ENCODE measurements at places on chromosomes 11 and 22.

DNA sequence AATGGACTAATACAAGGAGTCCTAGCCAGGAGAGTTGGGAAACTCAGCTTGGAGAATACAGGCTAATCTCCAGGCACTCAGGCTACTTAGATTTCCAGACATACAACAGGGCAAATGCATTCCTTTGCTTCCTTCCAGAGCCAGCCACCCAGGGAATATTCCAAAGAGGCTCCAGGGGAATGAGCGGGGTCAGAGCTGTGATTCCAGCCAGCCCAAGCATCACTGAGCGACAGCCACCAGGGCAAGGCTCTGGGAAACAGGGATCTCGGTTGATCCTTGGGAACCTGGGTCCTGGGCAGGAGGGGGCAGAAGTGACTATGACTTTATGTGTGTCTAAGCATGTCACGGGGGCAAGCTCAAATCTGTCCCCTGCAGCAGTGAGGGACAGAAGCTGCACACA is 112.3 kb upstream of the LMO1 start:
- DNase-seq: no peak

GRCh38 chr22:23121424-23121823 is 20.4 kb downstream of the RSPH14 start:
- DNase-seq: no peak

- DNase-seq: no peak
Observed at GRCh38 chr11:27861706-27862430, 161.6 kb upstream of the BDNF start.

DNA sequence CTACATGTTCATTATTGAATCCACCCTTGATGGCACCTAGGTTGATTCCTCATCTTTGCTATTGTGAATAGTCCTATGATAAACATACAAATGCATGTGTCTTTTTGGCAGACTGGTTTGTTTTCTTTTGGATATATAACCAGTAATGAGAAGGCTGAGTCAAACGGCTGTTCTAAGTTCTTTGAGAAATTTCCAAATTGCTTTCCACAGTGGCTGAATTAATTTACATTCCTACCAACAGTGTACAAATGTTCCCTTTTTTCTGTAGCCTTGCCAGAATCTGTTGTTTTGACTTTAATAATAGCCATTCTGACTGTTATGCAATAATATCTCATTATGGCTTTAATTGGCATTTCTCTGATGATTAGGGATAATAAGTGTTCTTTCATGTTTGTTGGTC is 184.9 kb downstream of the CASP12 start:
- DNase-seq: no peak

- no peak for DNase-seq
Observed at GRCh38 chr11:2655016-2655719, 44.6 kb downstream of the KCNQ1OT1 start.

DNA sequence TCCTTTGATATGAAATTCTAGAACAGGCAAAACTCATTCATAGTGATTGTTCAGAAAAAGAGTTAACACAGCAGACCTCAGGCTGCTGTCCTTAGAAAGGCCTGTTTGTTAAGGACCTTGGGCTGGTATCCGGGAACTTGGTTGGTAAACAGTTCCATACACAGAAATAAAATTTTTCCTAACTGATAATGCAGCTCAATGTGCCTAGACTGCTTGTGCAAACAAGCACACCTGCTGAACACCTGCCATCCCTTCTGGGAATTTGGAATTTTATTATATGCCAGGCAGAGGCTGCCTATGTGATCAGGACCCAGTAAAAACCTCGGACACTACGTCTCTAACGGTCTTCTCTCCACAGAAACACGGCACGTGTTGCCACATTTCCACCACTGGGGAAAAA is 11.5 kb downstream of the THAP12 start:
- DNase-seq: no peak

DNA sequence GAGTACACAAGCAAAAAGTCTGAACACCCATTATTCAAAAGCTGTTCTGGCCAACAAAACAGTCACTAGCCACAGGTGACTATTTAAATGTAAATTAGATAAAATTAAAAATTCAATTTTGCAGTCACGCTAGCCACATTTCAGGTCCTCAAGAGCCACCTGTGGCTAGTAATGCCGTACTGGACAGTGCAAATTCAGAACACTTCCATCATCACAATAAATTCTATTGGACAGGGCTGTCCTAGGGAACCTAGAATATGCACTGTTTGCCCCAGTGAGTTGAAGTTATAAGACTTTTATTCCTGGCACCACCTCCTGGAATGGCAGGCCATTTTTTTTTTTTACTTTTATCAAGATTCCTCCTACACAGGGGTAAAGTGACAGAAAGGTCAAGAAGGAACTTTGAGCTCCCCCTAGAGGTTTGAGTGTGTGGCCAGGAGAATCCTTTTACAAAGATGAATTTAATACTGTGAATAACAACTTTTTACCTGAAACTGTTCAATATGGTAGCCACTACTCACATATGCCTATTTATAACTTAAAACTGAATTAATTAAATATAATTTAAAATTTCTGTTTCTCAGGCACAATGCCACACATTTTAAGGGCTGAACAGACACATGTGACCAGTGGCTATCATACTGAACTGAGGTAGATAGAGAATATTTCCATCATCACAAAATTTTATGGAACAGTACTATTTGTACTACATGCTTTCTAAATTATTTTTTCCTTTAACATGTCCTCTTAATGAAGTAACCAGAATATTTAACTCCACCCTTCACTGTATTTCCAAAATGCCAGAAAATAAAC is 6.5 kb downstream of the MSANTD2 start:
- DNase-seq: peak; percentile 11

DNA sequence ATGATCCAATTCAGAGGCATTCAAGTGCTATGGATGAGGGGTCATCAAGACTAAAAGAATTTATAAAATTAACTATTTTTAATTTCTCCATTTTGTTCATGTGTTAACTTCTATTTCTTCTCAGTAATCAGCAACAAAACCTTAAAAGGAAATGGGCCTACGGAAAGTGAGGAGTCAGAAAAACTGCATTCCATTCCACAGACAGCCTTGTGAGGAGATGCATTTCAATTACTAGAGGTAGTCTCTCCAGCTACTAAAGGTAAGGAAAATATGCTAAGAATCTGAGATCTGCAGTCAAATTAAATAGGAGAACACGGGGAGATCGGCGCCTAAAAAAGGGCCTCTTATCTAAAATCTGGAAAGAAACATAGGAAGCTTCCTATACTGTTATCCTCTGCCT is 661.7 kb downstream of the DLG2 start:
- no peak for DNase-seq

DNA sequence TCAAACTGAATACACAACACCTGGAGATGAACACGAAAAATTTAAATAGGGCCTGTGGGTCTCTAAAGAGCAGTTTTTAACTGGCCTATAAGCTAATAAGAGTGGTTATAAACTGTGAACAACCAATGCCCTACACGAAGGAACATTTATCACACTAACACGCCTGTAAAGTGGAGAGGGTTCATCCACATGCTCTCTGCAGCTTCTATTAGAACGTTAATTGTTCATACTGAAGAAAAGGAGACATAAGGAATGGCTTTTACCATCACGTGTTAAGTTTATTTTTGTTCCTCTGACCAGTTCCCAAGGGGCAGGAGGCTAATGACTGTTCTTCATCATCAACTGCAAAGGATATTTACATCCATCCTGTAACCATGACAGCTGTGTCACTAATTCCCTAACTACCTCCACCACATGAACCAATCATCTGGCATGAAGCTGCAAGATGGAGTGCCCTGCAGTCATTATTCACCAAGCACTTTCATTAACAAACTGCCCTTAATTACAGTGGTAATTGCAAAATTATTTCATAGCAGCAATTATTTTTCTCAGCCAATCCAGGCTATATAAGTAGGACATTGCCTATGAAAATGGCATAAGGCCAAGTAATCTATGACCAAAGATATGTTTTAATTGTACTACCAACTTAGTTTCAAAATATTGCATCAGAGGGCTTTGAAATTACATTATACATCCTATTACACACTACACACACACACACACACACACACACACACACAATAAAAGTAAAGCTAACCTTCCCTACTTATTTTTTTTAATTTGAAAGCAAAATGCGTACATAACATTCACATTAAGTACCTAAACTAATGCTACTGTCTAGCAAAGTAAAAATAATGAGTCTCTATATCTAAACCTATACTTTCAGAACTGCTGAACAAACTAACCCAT is 186.7 kb downstream of the CADM1 start:
- DNase-seq: peak; percentile 93

GRCh38 chr22:44548981-44549380 is 50.9 kb upstream of the RTL6 start:
- DNase-seq: no peak

DNA sequence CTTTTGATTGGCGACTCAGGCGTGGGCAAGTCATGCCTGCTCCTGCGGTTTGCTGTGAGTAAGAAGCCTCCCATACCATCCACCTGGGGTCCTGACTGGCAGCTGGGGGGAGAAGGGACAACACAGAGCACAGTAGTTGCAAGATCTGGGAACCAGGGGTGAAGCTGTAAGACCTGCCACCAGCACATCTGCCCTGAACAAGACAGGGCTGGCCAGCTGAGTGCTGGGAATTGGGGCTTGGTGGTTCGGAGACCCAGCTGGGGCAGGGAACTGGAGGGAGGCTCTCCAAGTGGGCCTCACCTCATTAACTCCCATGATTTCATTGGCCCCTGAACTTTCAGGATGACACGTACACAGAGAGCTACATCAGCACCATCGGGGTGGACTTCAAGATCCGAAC is 3.4 kb downstream of the RAB1B start:
- no peak for DNase-seq

DNA sequence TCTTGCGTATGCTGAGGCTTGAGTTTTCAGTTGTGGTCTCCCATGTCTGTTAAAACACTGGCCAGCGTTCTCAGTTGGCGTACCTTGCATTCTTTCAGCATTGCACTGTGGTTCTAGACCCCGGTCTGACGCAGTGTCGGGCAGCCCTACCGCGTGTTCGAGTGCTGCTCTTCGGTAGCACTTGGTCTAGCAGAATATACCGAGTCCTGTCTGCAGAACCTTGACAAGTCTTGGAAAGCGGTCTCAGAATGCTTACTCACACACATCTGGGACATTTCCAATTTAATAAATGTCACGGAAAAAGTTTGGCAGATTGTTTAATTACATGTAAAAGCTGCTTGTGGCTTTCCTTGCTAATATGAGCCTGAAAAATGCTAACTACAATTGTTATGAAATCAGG is 32.6 kb downstream of the PPFIA1 start:
- DNase-seq: no peak

- DNase-seq: peak; percentile 79
Observed at GRCh38 chr22:37933711-37934376, 19.6 kb downstream of the C22orf23 start.

DNA sequence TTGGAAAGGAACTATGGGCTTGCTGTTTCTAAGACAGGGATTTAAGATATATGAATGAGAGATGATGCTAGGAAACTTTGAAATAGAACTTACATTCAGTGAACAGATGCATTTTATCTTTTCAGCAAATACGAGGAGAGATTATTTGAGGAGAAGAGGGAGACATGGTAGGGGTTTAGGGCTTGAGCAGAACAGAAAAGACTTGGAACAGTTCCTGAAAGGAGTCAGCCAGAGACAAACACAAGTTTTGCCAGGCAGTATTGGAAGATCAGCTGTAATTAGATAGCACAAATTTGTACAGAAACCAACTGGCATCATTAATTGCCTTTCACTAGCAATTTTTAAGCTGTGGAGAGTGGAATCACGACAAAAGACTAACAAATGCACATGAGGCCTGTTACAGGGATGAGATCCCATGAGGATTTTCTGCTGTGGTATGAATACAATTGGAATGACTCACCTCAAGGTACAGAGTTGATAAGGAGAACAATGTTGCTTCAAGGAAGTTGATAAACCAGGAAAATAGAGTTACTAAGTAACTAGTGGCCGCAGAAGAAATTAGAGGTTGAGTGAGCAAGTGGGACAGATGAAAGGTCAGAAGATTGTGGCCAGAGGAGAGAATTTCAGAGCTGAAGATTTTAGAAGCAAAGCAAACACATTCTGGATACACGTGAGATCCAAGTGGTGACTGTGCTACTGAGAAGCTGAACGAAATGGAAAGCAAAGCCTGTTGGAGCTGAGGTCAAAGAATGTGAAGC is 67.9 kb downstream of the CYB5R2 start:
- DNase-seq: no peak

DNA sequence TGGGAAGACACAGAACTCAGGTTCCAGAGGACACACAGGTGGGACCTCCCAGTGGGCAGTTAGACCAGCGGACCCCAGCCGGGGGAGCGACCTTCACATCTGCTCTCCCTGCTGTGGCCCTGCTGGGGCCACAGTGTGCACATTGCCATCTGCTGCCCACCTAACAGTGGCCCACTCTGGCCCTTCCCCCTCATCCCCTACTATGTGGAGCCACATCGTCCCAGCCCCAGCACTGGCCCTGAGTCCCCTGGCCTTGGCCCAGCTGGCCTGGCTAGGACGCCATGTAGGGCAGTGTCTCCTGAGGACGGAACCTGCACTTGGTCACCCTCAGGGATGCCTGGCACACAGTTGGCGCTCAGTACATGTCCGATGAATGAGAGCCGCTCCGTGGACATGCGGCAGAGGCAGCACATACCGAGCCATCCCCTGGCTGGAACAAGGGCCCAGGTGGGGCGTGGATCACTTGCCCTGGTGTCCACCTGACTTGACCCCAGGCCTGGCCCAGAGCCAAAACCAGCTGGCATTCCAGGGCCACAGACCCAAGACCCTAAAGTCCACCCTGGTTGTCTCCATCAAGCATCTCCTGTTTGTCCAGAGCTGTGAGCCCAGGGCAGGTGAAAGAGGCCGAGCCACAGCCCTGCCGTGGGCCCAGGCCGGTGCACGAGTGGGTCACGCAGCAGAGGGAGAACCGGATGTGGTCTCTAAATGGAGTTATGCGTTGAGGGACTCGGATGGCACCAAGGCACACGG is 93.1 kb upstream of the FGF3 start:
- no peak for DNase-seq

GRCh38 chr11:3964056-3964455 is 108.6 kb downstream of the STIM1 start:
- no peak for DNase-seq

DNA sequence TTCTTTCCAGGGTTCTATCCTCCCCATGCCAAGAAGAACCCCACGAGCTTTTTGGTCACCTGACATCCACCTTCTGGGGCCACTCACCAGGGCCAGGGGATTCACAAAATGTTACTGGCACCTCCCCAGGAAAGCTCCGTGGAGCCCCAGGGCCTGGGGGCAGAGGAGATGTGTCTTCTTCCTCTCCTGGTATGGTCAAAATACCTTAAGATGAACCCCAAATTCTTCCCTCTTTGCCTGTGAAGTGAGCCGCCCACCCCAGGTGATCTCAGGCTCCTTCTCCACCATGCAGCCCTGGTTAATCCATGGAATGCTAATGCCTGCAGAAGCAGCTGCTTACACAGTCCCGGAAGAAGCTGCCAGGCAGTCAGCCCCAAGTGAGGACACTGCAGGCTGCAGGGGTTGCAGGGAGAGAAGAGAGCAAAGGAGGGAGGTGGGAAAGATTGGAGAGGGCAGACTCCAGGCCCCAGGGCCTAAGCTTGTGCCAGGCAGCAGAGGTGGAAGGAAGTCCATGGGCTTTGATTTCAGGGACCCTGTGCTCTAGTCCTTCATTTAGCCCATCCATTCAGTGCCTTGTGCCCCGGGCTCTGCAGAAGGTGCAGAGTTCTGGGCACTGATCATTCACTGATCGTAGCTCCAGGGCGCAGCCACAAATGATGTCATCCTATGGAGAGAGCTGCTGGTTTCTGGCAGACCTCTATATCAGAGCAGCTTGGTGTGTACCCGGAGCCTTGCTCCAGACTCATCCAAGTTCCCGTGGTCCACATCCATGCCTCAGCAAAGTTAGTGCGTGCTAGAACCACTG is 127.9 kb upstream of the NECTIN1 start:
- DNase-seq: no peak

- DNase-seq: no peak
Observed at GRCh38 chr11:94455861-94456260, 37.8 kb downstream of the MRE11 start.

Data from NCI-H1930 (cell line).